Activated CD4-positive, alpha-beta memory T cell treated with anti-CD3 and anti-CD28 coated beads for 36 hours (primary cell): ENCODE measurements at places on chromosomes 5 and 9. TPM values are rescaled to one million over a fixed set of nuclear protein-coding genes. Genes with fewer than 3 reads are reported as not detected.

DNA sequence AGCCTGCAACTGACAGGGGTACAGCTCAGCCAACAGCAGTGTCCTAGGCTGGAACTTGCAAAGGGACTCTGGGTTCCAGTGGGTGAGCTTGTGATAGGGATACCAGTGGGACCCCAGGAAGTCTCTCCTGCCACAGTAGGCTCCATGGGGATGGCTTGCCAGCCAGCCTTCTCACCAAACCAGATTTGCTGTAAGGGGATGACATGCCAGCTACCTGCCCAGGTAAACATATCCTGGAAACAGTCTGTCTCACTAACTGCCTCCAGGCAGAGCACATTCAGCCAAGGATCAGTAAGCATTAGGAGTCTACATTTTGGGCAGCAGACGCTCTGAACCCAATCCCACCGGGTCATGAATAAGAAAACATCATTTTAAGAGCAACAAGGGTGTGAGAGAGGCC lies 49.9 kb downstream of the SIL1 start:
- H3K36me3 ChIP-seq, result peaks cover 1% of the 10 kb centered on the region
- no peak for DNase-seq
- H3K4me3 ChIP-seq, result no peak overlapping the region
- peaks cover 46% of the 10 kb centered on the region for H3K4me1 ChIP-seq

DNA sequence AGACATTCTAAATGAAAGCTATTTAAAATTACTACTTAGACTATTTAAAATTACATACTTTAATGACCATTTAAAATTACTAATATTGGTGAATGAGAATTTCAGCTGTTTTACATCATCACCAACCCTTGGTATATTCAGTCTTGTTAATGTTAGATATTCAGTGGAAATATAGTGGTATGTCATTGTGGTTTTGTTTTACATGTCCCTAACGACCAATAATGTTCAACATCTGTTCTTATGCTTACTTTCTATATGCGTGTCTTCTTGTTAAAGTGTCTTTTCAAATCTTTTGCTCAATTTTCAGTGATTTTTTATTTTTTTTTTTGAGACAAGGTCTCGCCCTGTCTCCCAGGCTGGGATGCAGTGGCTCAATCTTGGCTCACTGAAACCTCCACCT lies 279.3 kb upstream of the TARS1 start:
- H3K36me3 ChIP-seq, result no peaks in the 10 kb centered on the region
- H3K4me1 ChIP-seq, result no peaks in the 10 kb centered on the region
- H3K4me3 ChIP-seq, result no peak overlapping the region
- no peak overlapping the region for H3K27ac ChIP-seq
- DNase-seq, result no peak

- H3K4me3 ChIP-seq, result no peak overlapping the region
- peaks cover 12% of the 10 kb centered on the region for H3K27me3 ChIP-seq
- DNase-seq, result no peak
- H3K36me3 ChIP-seq, result no peaks in the 10 kb centered on the region
- no peaks in the 10 kb centered on the region for H3K4me1 ChIP-seq
- H3K27ac ChIP-seq, result no peak overlapping the region
Measured at GRCh38 chr9:135601988-135602387, 37.4 kb downstream of the GLT6D1 start.

DNA sequence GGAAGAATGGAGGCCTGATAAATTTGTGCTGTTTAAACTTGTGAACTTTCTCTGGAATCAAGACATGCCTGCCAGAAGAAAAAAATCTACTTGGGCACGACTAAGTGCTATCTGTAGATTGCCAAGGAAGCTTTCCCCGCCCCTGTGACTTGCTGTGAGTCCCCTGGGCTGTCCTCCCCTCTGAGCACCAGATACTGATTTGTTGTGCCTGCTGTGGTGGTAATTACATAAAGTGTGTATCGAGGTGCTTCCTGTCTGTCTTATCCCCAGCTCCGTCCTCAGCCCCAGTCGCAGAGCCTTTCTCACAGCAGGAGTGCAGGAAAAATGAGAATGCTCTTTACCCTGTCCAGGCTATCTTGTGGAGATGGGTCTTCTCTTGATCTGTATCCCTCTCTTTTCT lies 53.9 kb downstream of the TRIO start:
- H3K4me3 ChIP-seq, result no peak overlapping the region
- no peaks in the 10 kb centered on the region for H3K4me1 ChIP-seq
- no peak overlapping the region for H3K27ac ChIP-seq
- DNase-seq, result no peak
- peaks cover 7% of the 10 kb centered on the region for H3K27me3 ChIP-seq

GRCh38 chr5:96333391-96333790 lies 99.7 kb downstream of the PCSK1 start:
- DNase-seq, result no peak
- H3K4me3 ChIP-seq, result no peak overlapping the region
- H3K27me3 ChIP-seq, result peaks cover 11% of the 10 kb centered on the region

DNA sequence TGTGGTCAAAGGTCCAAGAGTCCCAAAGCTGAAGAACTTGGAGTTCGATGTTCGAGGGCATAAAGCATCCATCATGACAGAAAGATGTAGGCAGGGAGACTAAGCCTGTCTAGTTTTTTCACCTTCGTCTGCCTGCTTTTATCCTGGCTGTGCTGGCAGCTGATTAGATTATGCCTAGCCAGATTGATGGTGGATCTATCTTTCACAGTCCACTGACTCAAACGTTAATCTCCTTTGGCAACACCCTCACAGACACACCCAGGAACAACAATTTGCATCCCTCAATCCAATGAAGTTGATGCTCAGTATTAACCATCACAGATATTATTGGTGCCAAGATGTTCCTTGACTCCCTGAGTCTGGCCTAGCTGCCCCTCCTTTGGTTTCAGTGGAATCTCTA lies 530.8 kb upstream of the CLINT1 start:
- no peak for DNase-seq
- H3K27ac ChIP-seq, result no peak overlapping the region
- no peaks in the 10 kb centered on the region for H3K27me3 ChIP-seq

DNA sequence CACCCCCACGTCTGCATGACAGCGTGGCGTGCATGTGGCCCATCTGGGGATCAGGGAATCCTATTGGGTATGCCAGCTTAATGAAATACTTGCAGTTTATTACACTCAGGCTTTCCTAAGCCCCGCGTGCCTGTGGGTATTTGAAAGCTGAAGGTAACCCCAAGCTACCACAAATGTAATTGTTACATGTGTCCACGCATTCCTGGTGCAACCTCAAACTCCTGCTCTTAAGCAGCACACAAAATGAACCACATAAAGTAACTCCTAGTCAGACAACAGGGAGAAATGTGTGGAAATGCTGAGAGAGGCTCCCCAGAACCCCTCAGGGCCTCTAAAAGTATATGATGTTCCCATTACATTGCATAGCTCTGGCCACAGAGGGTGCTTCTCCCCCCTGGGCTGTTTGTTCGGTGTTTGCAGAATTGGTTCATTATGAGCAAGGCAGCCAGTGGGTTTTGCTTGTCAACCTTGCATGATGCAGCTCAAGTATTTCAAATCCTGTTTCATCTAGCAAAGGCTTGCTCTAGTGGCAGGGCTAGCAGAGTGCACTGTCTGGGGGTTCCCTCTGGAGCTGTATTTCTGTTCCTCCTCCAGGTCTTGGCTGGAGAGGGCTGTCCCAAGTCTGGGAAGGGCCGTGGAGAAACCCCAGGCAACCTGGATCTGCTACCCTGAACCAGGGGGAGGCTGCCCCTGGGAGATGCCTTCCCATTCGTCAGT lies 1.8 kb upstream of the DCANP1 start:
- no peak overlapping the region for H3K4me3 ChIP-seq
- no peak for DNase-seq
- H3K4me1 ChIP-seq, result no peaks in the 10 kb centered on the region
- H3K36me3 ChIP-seq, result no peaks in the 10 kb centered on the region
- H3K27ac ChIP-seq, result no peak overlapping the region

DNA sequence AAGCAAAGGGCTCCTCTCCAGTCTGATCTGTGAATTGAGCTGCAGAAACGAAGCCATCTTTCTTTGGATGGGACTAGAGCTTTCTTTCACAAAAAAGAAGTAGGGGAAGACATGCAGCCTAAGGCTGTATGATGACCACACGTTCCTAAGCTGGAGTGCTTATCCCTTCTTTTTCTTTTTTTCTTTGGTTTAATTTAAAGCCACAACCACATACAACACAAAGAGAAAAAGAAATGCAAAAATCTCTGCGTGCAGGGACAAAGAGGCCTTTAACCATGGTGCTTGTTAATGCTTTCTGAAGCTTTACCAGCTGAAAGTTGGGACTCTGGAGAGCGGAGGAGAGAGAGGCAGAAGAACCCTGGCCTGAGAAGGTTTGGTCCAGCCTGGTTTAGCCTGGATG lies 82.1 kb downstream of the PIK3R1 start:
- DNase-seq, result no peak
- peaks cover 60% of the 10 kb centered on the region for H3K36me3 ChIP-seq
- H3K27me3 ChIP-seq, result no peaks in the 10 kb centered on the region
- no peak overlapping the region for H3K4me3 ChIP-seq

- peaks cover 61% of the 10 kb centered on the region for H3K27me3 ChIP-seq
- no peak overlapping the region for H3K27ac ChIP-seq
- H3K36me3 ChIP-seq, result peaks cover 2% of the 10 kb centered on the region
- DNase-seq, result no peak
- no peaks in the 10 kb centered on the region for H3K4me1 ChIP-seq
Measured at GRCh38 chr5:73318308-73318719, 130.3 kb downstream of the FOXD1 start.

- H3K27me3 ChIP-seq, result no peaks in the 10 kb centered on the region
- peaks cover 24% of the 10 kb centered on the region for H3K36me3 ChIP-seq
- H3K4me1 ChIP-seq, result peaks cover 44% of the 10 kb centered on the region
- H3K4me3 ChIP-seq, result no peak overlapping the region
- H3K27ac ChIP-seq, result no peak overlapping the region
Measured at GRCh38 chr5:1317921-1318565, 23.2 kb upstream of the TERT start.

DNA sequence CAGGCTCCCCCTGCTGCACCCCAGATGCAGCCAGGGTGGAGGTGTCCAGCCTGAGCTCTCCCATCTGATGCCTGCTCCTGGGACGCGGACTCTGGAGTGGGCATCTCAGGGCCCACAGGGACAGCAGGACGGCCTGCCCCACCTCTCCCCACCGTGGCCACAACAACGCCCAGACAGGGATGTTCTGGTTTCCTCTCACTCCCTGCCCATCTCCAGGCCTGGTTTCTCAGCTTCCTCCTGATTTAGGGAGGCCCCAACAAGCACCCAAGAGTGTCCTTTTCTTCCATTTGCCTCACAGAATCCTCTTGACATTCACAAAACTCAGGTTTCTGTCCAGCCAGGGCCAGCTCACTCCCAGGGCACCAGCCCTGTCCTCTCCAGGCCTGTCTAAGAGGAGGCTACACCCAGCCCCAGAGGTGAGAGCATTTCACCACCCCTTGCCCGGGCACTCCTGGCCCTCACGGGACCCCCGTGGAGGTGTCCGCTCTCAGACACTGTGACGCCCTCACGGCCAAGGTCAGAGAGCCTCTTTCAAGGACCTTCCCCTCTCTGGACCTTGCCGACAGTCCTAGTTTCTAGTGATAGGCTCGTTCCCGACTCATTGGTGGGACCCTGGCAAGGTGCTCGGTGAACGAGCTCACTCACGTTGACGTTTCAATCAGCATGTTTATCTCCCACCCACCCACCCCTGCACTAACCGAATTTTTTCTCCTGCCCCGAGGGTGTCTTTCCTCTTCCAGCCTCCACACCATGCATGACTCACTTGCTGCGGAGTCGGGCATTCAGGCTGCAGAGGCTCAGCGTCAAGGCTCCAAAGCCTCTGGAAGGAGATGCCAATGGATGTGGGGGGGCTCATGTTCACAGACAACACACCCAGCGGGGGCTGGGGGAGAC lies 62.0 kb upstream of the UNC5A start:
- DNase-seq, result no peak
- H3K36me3 ChIP-seq, result no peaks in the 10 kb centered on the region
- no peak overlapping the region for H3K27ac ChIP-seq
- H3K4me1 ChIP-seq, result peaks cover 21% of the 10 kb centered on the region

DNA sequence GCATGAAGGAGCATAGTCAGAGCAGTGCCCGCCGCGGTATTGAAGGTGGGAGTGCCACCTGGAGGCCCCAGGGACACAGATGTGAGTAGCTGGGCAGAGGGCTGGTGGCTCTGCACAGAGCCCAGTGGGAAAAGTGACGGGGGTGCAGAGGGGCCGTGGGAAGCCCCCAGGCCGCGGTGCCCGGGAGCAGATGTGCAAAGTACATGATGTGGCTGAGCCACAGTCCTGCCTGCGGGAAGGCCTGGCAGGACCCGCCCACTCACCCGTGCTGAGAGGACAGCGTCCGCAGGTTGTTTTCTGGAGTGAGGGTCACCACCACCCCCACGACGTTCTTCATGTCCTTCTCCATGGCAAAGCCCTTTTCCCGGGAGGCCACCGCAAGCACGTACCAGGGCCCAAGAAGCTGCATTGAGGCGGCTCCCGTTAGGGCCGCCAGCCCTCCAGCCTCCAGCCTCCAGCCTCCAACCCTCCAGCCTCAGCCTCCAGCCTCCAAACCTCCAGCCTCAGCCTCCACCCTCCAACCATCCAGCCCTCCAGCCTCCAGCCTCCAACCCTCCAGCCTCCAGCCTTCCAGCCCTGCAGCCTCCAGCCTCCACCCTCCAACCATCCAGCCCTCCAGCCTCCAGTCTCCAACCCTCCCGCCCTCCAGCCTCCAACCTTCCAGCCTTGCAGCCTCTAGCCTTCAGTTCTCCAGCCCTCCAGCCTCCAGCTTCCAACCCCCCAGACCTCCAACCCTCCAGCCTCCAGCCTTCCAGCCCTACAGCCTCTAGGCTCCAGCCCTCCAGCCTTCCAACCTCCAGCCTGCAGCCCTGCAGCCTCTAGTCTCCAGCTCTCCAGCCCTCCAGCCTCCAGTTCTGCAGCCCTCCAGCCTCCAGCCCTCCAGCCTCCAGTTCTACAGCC lies 914 bp downstream of the LCN6 start:
- H3K36me3 ChIP-seq, result peaks cover 9% of the 10 kb centered on the region
- no peak for DNase-seq
- H3K27ac ChIP-seq, result no peak overlapping the region
- H3K4me3 ChIP-seq, result no peak overlapping the region

DNA sequence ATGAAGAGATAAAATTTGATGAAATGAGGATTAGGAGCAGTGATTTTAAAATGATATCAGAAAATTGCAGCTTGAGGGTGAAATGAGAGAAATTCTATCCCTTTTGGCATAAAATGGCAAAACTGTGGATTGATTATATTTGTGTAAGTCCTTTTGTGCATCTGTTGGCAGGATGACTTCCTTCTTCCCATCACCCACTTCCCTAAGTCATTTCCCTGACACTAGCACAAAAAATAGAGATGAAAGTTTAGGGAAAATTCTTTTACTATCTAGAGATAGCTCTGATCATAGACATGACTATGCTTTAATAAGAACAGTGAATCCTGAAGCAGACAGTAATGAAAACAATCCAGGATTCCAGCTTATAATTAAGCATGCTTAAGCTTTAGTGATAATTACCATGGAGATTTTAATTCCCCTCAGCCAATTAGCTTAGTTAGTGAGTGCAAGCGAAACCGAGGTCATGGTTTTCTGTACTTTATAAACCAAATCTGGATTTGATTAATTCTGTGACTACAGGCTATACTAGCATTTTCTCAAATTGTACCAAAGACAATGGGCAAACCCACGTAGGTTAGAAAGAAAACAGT lies 163.6 kb upstream of the TARS1 start:
- H3K27me3 ChIP-seq, result no peaks in the 10 kb centered on the region
- H3K4me1 ChIP-seq, result no peaks in the 10 kb centered on the region
- H3K4me3 ChIP-seq, result no peak overlapping the region
- no peak for DNase-seq
- H3K36me3 ChIP-seq, result no peaks in the 10 kb centered on the region

Gene PCDHB16
- total RNA-seq, result not detected

Gene MEGF10
- total RNA-seq, result not detected

Gene GRM6
- total RNA-seq, result not detected

Gene MIGA2
- total RNA-seq, result 26.5 TPM

Gene RAB3C
- total RNA-seq, result not detected

Gene PTPRD
- 0.10 TPM for total RNA-seq

Gene ATG10
- 8.5 TPM for total RNA-seq
